ENCODE measurements at places on chromosomes 7 and 10.

GRCh38 chr10:92712016-92712889, 22.5 kb downstream of the HHEX start:
- DNase-seq, result no peak

- DNase-seq, result no peak
These were observed 8.1 kb downstream of the PGAM1 start for GRCh38 chr10:97434055-97434454.

DNA sequence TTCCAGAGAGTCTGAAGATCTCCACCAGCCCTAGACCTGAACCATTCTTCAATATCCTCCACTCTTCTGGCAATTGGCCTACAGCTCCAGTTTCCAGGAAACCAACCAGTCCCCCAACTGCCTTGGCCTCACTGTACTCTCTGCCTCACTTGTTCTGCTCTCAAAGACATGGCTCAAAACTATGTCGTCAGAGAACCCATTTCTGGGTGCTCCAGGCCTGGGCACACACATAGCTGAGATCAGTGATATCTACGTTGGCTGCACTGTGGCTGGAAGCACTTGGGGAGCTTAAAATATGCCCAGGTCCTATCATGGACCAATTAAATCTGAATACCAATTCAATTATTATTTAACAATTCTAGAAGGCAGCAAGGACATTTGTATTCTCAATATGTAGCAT, 93.1 kb downstream of the COBL start:
- DNase-seq, result no peak

DNA sequence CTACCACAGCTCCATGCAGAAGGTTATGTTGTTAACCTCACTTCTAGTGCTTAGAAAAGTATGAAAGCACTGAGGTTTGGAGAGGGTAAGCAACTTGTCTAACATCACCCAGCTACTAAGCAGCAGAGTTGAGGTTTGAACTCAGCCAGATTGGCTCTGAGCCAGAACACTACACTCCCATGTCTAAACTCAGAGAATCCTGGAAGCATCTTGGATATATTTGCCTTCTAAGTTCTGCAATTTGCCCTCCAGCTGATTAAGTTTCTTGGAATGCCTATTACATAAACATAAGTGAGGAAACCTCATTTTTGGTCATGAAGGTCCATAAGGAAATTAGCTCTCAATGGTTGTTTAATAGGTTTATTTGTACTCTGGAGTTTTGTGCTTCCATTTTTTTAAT, 78.1 kb upstream of the PHYHIPL start:
- DNase-seq, result peak; percentile 91

- no peak for DNase-seq
These were observed 29.3 kb upstream of the INMT start for GRCh38 chr7:30722671-30723070.

DNA sequence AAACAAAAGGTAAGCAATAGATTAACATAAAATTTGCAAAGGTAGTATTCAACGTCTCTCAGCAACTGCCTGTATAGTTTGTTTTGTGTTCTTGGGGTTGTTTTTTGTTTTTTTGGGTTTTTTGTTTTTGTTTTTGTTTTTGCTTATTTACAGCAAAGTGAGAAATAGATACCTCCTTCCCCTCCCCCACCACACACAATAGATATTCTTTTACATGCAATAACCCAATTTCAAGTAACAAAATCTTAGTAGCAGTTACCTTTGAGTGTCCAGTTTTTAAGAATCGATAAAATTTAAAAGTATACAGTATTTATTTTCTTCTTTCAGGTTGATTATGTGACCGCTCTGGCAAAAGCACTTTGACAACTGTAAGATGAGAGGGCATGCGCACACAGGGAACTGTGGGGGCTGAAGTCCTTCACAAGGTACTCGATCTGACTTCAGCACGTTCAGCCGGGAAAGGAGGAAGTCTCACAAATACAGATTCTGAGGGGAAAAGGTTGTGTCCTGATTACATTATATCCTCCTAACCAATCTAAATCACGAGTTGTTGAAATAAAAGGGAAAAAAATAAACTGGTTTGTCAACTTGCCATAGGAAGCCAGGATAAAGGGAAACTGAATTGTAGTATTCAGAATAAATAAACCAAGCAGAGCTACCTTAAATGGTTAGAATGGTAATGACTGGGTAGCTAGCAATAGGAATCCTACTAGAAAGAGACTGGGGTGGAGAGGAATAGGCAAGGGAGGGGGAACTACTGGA, 47.8 kb downstream of the CPEB3 start:
- peak; percentile 33 for DNase-seq

GRCh38 chr7:79952399-79952798, 182.2 kb upstream of the GNAI1 start:
- DNase-seq, result no peak

GRCh38 chr10:50432211-50433009, 181.1 kb upstream of the ASAH2 start:
- no peak for DNase-seq

DNA sequence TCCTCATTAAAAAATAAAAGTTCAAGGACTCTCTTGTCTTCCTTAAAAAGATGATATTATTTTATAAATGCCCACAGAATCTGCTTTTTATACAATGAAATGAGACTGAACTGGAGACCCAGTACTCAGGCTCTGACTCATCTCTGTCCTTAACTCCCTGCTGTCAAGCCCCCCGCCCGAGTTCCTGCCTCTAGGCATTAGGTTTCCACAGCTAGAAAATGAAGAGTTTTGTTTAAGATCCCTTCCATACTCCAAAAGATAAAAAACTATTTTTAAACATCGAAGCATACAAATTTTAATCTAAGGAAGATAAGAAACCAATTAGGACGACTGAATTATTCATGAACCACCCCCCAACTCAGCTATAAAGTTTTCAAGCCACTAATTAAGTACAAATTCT, 97.7 kb upstream of the FEZF1 start:
- DNase-seq, result no peak

- peak; percentile 81 for DNase-seq
These were observed 189.3 kb downstream of the ABCA13 start for GRCh38 chr7:48360574-48360973.

GRCh38 chr7:33410266-33410665, 280.9 kb downstream of the BBS9 start:
- no peak for DNase-seq

DNA sequence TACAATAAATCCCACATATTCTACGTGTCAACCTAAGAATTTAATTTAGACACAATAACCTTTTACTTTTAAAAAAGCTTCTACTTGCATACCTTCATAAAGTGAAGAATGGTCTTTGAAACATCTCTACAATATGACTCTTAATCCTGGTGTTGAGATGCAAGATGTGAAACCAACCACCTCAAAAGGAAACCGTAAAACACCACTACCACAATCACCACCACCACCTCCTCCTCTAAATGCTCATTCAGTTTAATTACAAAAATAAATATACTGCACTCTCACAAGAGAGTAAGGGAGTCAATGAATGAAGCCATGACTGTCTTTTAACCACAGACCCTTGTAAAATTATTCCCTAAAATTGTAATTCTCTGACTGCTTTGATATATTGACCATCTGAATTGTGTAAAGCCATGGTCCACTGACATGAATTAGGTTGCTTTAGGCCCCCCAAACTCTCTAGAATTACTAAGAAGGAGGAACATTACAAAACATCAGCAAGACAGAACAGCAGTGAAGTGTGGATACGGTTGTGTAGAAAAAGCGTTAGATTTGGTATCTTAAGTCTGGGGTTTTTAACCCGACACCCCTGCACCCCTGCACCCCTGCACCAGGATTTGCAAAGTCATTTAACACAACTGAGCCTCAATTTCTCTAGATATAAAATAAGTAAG, 171.4 kb downstream of the SFMBT2 start:
- DNase-seq, result no peak

GRCh38 chr7:51346126-51346525, 29.5 kb upstream of the COBL start:
- no peak for DNase-seq

- DNase-seq, result peak; percentile 82
These were observed 74.4 kb upstream of the TCF7L2 start for GRCh38 chr10:112875476-112876267.

GRCh38 chr10:52864201-52865106, 91.9 kb upstream of the MBL2 start:
- DNase-seq, result peak; percentile 64

DNA sequence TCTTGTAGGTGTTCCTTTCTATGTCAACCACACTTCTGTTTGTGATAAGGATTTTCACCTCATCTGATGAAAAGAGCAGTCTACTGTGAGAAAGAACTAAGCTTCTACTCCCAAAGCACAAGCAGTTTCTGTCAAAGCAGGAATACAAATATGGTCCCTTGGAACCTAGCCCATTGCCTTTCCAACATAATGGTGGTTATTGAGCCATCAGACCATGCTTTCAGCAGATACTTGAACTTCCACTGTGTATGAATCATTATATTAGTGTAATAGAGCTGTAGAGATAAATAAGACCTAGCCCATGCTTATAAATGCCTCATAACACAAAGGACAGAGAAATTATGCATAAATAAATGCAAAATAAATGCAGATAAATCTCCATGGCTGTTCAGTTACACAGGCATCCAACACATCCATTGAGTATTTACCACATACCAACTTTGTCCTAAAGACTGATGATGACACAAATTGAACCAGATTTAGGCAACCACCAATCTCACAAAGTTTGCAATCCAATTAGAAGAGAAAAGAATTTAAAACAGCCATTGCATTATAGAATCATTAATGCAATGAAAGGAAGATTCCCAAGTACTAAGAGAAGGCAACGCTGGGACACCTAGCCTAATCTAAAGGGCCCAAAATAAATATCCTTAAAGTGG, 729.4 kb upstream of the C7orf33 start:
- DNase-seq, result peak; percentile 1

GRCh38 chr10:50540069-50540825, 83.5 kb downstream of the SGMS1 start:
- peak; percentile 45 for DNase-seq

GRCh38 chr7:23893176-23893941, 183.3 kb downstream of the STK31 start:
- DNase-seq, result peak; percentile 2

DNA sequence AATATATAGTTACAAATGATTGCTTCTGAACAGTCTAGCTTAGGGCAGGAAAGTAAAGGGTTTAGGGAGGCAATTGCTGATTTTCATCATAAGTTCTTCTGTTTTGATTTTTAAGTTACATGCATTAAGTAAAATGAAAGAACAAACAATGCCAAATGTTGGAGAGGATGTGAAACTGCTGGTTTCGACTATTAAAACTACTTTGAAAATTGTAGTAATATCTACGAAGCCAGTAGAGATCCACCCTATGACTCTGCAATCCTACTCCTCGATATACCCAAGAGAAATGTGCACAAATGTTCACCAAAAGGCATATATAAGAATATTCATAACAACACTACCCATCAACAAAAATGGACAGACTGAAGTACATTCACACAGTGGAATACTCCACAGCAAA, 24.3 kb downstream of the PDZD8 start:
- no peak for DNase-seq

GRCh38 chr10:121188005-121188404, 336.8 kb downstream of the WDR11 start:
- DNase-seq, result no peak

- DNase-seq, result no peak
These were observed 193.8 kb upstream of the YAE1 start for GRCh38 chr7:39372383-39372782.

DNA sequence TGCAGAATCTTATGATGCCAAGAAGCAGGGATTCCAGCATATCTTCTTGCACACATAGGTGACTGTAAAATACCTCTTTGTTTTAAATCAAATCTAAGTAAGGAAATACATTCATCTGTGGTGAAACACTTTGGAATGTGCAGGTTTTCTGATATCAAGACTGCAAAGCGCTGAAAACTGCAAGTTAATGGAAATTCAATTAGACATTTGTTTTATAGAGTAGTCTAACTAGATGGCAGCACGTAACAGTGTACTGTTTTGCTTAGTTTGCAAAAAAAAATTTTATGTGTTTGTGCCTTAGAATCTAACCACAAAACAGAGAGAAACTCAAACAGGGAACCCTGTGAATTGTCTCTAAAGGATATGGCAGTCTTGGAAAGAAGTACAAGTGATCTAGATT, 259.2 kb downstream of the HDAC9 start:
- DNase-seq, result peak; percentile 73

- no peak for DNase-seq
These were observed 24.9 kb downstream of the TRRAP start for GRCh38 chr7:98903246-98903645.

DNA sequence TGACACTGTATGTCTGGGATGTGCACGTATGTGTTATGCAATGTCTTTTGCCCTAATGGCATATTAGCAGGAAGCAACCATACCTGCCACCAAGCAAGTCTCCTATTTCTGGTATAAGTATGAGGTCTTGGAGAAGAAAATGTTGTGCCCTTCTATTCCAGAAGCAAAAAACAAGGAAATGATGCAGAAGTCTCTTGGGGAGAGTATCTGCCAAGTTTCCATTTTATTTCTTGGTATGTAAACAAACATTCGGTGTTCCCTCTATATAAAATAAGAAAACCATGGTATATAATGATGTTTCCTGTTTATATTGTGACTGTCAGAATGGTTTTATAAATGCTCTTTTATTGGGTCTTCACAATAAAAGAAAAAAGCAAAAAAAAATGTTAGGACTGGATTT, 19.3 kb upstream of the MYO3A start:
- DNase-seq, result no peak

GRCh38 chr10:89301232-89301631, 614 bp upstream of the IFIT2 start:
- DNase-seq, result peak; percentile 54

DNA sequence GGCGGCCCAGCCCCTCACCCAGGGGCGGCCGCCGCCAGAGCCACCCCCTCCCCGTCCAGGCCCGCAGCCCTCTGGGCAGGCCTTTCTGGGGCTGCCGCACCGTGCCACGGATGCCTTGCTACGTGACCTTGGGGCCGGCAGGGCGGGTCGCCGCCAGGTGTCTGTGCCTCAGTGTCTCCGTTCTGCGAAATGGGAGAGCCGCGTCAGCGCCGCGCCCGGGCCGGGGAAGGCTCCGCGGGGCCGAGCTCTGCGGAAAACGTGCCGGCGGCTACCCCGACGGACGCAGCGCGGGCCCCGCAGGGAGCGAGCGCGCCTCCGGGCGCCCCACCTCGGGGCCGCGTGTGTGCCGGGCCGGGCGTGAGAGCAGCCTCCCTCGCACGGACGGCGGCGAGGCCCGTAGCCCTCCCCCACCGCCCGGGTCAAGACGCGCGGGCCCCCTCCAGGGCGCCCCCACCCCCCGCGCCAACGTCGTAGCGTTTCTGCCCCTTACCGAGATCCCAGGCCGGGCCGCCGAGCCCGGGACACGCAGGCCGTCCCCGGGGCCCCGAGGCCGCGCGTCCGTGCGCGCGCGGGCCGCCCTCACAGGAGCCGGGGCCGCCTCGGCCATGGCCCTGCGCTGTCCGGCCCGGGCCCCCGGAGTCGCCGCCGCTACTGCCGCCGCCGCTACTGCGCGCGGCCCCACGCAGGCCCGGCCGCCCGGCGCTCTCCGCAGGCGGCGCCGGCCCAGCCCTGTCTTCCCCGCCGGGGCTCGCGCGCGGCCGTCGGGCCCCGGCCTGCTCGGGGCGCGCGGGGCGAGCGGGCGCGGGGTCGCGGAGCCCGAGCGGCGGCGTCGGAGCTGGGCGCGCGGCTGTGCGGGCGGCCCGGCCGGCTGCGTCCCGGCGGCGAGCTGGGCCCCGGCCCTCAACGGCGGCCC, 1.1 kb downstream of the ZNF777 start:
- DNase-seq, result no peak

All from fibroblast of mammary gland (primary cell).